ENCODE measurements at places on chromosomes 16 and 17.

- DNase-seq = peak; percentile 82
Measured at GRCh38 chr16:67857547-67858233, 10.2 kb upstream of the CENPT start.

- no peak for DNase-seq
Measured at GRCh38 chr17:340074-340473, 12.5 kb downstream of the RPH3AL start.

GRCh38 chr17:73744411-73744810 lies 100.2 kb upstream of the SDK2 start:
- no peak for DNase-seq

DNA sequence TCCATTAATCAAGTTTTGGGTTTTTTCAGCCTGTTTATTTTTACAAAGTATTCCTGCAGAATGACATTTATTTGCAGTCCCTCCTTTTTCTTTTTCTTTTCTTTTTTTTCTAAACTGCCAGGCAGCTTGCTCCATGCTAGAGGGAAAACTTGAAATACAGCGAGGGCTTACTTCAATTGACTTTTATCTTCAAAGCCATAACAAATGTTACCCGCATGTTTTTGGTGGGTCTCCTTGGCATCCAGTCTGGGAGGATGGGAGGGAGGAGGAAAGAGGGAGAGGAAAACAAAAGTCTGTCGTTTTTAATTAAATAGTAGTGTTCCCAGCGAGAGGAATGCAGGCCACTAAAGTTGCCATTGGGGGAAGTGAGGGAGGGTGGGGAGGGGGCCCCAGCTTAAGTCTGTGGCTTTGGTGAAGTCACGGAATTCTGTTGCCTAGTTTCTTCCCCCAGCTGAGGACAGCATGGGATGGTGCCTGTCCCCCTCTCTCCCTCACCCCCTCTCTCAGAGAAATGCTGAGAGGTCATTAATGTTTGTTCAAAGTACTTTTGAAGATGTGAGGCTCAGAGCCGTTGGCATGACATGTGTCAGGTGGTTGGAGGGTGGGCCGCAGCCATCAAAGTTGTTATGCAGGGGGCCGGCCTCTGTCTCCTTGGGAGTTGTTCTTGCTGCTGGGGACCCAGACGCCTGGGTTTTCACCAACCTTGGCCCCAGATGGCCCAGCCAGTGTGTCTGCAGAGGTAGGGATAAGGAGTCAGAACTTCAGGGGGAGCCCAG lies 2.9 kb downstream of the NKD1 start:
- DNase-seq = no peak

- DNase-seq = no peak
Measured at GRCh38 chr17:14777291-14777690, 476.4 kb downstream of the HS3ST3B1 start.

DNA sequence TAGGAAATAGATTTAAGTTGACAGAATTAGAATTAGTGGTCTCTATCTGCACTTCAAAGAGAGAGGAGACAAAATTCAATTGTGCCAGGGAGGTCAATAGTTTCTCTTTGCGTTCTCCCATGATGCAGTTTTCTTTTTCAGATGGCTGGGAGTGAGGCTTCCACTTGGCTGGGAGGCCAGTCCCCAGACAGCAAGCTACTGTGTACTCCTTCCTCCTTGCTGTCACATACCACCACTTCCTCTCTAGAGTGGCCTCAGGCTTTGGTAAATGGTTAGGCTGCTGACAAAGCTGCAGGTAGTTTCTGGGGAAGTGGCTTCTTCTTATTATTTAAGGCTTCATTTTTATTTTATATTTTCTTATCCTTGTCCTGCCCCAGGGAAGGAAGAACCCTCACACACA lies 106.2 kb upstream of the HS3ST4 start:
- no peak for DNase-seq

DNA sequence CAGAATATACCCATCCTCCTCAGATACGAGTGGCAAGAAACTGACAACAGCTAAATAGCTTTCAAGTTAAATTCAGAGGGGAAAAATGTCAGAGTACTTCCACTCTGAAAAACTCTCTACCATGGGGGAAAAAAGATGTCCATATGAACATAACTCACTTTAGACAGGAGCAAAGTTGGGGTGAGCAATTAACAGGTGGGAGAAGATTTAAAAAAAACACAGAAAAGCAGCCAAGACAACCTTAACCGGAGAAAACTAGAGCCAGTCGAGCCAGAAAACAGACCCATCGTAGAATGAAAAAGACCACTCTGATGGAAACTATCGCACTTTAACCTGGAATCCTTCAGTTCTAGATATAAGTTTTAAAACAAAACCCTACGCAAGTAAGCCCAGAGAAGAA lies 833 bp downstream of the TERF2 start:
- DNase-seq = no peak

DNA sequence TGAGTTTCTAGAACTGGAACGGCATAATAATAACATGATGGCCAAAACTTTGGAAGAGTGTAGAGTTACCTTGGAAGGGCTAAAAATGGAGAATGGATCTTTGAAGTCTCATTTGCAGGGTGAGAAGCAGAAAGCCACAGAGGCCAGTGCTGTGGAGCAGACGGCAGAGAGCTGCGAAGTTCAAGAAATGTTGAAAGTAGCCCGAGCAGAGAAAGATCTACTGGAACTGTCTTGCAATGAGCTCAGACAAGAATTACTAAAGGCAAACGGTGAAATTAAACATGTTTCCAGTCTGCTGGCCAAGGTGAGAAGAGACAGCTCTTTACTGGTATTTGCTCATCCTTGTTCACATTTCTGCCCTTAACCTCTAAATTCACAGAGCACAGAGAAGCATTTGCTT lies 196.4 kb downstream of the SPECC1 start:
- no peak for DNase-seq

DNA sequence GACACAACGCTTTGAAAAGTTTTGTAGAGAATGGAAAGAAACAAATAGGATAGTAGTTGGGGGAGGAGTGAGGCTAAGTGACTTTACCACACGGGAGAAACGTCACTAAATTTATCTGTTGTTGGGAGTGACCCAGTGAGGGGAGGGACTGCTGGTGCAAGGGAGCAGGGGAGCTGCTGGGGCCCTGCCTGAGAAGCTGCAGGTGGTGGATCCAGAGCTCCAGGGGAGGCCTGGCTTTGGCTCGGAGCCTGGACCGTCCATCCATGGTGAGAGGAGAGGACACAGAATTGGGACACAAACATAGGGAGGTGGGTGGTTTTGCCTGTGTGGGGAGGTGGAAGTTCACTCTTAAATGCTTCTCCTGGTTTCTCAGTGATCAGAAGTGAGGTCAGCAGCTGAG lies 107.6 kb downstream of the GOSR1 start:
- DNase-seq = no peak

- DNase-seq = no peak
Measured at GRCh38 chr17:31235110-31235509, 61.9 kb downstream of the OMG start.

- DNase-seq = peak; percentile 16
Measured at GRCh38 chr17:48457080-48457836, 27.2 kb upstream of the SKAP1 start.

- DNase-seq = no peak
Measured at GRCh38 chr17:77838748-77839697, 119.5 kb upstream of the TNRC6C start.

DNA sequence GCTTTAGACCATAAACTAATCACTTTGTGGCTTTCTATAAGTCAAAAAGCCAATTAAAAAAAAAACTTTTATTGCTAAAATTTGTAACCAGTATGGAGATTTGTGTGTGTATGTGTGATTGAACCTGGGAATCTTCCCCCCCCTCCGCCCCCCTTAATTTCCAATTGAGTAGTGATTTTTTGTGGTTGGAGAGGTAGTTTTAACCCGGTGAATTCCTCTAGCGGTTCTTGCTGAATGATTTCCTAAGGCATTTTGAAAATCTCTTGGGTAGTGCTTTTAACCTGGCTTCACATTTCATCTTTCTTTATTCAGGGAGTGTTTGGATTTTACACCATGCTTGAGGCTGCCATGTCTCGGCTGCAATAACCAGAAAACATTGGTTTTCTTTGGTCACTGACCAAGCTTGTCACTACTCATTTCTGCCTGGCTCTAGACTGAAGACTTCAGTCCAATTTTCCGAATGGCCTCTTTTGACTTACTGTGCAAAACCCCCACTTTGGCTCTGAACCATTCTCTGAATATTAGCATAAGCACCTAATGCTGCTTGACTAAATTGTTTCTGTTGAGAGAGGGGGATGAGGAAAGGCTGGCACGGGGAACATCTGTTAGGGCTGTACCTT lies 35.6 kb downstream of the PRKCA start:
- DNase-seq = no peak

DNA sequence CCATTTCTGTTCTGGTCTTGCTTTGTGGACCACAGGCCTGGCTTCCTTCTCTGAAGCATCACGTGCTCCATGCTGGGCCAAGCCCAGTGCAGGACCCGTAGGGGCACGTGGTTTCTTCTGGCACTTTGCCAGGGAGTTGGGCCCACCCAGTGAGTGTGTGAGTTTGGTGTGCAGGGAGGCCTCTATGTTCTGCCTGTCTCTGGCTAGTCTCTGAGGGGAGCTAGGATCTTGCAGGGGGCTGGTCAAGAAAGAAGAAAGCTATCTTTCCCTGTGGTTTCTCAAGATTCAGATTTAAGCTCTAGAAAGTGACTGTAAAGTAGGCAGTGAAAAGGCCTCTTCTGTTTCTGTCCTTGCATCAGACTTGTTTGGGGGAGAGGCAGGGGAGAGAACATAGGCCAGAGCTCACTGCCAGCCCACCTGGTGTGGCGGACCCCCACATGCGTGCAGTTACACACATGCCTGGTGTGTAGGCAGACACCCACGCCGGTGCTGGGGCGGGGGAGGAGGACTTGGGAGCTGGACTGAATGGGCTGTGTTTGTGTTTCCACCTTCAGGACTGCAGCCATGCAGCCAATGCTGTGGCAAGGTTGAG lies 11.8 kb downstream of the LASP1 start:
- DNase-seq = peak; percentile 85

GRCh38 chr17:19440421-19440820 lies 29.4 kb downstream of the RNF112 start:
- DNase-seq = no peak

GRCh38 chr17:4530799-4531730 lies 24.1 kb downstream of the MYBBP1A start:
- DNase-seq = no peak

- no peak for DNase-seq
Measured at GRCh38 chr17:42674755-42675347, 1.9 kb downstream of the PLEKHH3 start.

GRCh38 chr17:6775871-6776405 lies at the start of gene FBXO39:
TSS of gene FBXO39 (plus strand) at chr17:6776215. CDS start at chr17:6779869, 3,654 bp downstream.
- DNase-seq = no peak

GRCh38 chr17:61455324-61456060 lies 3.3 kb downstream of the TBX4 start:
- no peak for DNase-seq

DNA sequence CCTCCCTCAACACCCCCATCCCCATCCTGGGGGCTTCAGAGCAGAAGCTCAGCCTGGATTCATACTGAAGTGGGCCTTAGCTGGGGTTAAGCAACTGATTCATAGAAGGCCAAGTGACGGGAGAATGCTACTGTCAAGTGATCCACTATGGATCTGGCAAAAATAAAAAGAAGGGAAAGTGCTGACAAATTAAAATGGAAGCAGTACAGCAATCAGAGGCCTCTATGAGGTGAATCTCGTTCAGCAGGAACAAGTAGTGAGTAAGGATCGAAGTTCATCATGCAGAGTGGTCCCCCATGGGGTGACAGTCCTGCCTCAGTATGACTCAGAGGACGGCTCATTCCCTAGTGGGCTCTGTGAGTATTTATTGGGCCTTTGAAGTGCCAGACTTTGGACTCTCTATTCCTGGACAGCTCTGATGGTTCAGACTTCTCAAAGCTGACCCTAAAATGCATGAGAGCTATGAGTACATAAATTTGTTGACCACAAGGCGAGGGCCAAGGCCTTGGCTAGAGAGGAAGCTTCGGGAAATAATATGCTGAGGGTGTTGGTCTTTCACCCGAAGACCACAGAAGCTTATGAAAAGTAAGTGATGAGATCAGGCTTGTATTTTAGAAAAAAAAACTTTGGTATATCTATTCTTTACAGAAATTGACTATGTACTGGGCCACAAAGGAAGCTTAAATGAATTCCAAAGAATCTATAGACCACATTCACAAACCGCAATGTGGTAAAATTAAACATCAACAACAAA lies 5.3 kb upstream of the NSMCE1 start:
- no peak for DNase-seq

GRCh38 chr17:73759734-73760438 lies 115.6 kb upstream of the SDK2 start:
- no peak for DNase-seq

DNA sequence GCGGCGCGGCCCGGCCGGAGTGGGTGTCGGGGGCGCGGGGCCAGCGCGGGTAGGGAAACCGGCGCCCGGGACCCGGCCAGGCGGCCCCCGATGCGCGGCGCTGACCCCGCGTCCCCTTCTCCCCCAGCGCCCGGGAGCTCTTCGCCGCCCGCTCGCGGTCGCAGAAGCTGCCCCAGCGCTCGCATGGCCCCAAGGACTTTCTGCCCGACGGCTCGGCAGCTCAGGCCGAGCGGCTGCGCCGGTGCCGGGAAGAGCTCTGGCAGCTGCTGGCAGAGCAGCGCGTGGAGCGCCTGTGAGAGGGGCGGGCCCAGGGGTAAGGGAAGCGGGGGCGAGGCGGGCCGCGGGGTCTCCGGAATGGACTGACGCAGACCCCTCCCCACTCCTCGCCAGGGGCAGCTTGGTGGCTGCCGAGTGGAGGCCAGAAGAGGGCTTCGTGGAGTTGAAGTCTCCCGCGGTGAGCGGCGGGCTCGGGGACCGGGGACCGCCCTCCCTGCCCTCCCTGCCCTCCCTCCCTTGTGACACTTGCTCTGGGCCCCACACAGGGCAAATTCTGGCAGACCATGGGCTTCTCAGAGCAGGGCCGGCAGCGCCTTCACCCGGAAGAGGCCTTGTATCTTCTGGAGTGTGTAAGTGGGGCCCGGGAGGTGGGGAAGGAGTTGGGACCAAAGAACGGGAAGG lies 430 bp downstream of the TSEN54 start:
- DNase-seq = peak; percentile 46

GRCh38 chr17:12664894-12665262 lies 812 bp upstream of the MYOCD start:
- no peak for DNase-seq

DNA sequence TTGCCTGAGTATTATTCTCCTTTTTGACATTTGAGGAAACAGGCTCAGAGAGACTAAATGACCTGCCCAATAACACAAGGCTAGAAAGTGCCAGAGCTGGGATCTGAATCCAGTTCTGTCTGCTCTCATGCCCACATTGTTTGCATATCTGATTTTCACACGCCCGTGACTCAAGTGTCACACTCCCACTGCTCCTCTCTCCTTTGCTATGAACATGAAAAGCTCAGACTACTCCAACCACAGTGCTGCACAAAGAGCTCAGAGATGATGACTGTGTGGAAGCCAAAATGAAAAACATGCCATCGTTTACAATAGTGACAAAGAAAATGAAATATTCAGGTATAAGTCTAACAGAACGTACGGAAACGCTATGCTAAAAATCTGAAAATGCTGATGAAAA lies 107.9 kb downstream of the SMG6 start:
- no peak for DNase-seq

GRCh38 chr17:67050471-67051154 lies 6.3 kb downstream of the CACNG1 start:
- DNase-seq = no peak

- DNase-seq = no peak
Measured at GRCh38 chr16:13436641-13437412, 483.1 kb upstream of the ERCC4 start.

Measured in uterus (tissue), 4 donors.